Stimulated activated CD4-positive, alpha-beta T cell treated with anti-CD3 and anti-CD28 coated beads, Interleukin-12 subunit alpha, Interleukin-12 subunit beta, amount 100 ng/mL, for 24 hours (primary cell): ENCODE measurements at places on chromosomes 12 and 14.
A peak's percentile ranks its signal among the peaks of the same experiment; 100 is the strongest.

DNA sequence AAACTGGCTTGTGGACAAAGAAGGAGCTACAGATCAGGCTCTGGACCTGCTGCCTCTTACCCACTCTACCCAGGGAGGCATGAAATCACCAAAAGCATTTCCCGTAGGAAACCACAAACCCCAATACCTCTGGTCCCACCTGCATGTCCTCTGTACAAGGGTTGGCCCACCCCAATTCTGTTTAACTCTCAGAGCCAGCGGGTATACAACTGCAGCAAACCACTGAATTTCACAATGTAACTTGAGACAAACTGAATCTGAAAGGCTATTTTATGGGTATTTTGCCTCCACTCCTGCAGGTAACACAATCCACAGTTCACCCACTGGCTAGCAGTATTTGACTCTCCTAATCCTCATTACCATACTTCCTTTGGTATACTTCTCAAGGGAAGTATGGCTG lies 16.5 kb downstream of the SIX1 start:
- DNase-seq, result no peak

- DNase-seq, result no peak
These were observed 4.5 kb upstream of the HOXC4 start for GRCh38 chr12:54049108-54049507.

- no peak for DNase-seq
These were observed 770.7 kb downstream of the BCL11B start for GRCh38 chr14:98501335-98501734.

GRCh38 chr14:91113829-91114078 lies at the start of gene DGLUCY:
TSS of gene DGLUCY (plus strand) at chr14:91114073. CDS start at chr14:91160295, 46,222 bp downstream.
- peak; percentile 47 for DNase-seq

DNA sequence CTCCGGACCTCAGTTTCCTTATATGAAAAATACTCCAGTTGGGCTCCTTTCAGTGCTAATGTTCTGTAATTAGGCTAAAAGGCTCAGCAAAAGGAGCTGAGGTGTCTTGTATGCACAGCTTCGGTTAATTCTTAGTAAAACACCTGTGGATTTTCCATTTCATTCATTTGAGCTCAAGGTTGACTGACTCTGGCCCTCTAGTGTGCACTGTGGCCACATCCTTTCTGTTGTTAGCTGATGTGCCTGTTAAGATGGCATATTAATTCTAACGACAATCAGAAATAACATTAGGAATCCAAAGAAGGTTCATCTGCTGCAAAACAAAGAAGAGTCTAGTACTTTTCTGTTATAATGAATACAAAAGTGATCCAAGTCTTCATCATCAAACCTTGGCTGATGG lies 45.6 kb downstream of the UNC79 start:
- DNase-seq, result no peak

- no peak for DNase-seq
These were observed 134.4 kb upstream of the GRIP1 start for GRCh38 chr12:66813137-66813892.

DNA sequence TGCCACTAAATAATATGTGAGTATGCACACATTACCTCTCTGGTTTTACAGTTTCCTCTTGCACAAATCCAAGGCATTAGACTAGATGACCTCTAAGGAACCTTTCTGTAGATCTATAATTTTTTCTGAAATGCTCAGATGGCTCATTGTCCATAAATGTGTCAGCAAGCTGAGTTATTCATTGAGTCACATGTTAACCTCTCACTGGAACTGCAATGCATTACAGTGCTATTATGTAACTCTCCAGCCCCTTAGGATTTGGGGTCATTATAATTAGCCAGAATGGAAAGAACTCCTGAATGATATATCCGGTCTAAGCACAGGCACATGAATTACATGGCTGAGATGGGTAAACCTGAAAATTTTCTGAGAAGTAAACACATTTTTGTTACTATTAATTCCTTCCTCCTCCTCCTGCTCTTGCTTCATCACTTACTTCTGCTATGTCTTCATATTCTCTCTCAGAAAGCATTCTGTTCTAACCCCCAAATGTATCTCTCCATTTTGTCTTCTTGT lies 20.3 kb upstream of the DRAM1 start:
- no peak for DNase-seq

DNA sequence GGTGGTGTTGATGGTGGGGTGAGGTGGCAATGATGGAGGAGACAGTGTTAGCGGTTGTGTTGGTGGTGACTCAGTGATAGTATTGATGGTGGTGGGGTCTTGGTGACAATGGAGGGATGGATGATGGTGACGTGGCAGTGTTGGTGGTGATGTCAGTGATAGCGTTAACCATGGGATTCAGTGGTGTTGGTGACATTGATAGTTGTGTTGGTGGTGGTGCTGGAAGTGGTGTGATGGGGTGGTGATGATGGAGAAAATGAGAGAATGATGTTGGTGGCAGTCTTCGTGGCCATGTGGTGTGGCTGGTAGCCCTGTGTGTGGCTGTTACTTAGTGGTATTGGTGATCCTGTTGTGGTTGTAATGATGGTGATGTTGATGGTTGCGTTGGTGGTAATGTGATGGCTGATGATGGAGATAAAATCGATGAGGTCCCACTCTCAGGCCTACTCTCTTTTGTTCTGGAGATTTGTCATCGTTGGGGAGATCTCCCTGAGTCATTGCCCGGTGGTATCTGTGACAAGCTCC lies 2.6 kb downstream of the DTX1 start:
- DNase-seq, result no peak

DNA sequence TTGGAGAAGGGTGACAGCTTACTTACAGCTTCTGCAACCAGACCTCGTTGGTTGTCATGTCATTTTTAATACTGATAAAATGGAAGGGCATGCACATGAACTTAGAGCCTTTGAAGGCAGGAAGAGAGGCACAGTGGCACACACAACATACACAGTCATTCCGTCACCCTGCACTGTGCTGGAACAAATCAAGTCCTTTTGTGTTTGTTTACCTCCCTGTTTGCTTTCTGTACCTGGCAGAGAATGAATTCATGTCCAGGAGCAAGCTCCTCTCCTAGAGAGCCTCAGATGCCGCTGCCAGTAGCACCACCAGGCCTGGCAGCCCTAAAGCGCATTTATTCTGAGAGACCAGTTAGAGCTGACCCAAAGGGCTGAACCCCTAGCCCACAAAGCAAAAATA lies 460.3 kb downstream of the EGLN3 start:
- no peak for DNase-seq

- DNase-seq, result no peak
These were observed 141.1 kb downstream of the HMGA2 start for GRCh38 chr12:65965358-65965757.

GRCh38 chr12:13204428-13204827 lies 7.9 kb downstream of the EMP1 start:
- DNase-seq, result no peak

GRCh38 chr14:24690492-24690891 lies 56.5 kb upstream of the GZMB start:
- no peak for DNase-seq

GRCh38 chr14:32104803-32105202 lies 27.7 kb downstream of the ARHGAP5 start:
- no peak for DNase-seq

GRCh38 chr14:70879448-70879847 lies 27.8 kb upstream of the PCNX1 start:
- DNase-seq, result no peak

DNA sequence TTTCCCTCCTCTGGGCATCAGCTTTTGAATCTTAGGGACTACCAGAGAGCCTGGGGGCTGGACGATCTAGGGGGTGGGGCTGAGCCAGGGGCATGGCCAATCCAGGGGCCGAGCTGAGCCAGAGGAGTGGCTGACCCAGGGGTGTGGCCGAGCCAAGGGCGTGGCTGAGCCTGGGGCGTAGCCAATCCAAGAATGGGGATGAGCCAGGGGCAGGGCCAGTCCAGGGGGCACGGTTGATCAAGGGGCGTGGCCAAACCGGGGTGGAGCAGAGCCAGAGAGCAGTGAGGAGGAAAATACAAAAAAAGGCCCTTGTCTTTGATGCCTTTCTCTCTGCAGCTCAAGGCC lies 219.3 kb upstream of the NOS1 start:
- DNase-seq, result no peak

GRCh38 chr14:105328678-105329390 lies 14.3 kb downstream of the PACS2 start:
- no peak for DNase-seq

GRCh38 chr12:102964872-102965271 lies 7.4 kb downstream of the ASCL1 start:
- DNase-seq, result peak; percentile 15

GRCh38 chr12:115571446-115571845 lies 706.0 kb downstream of the MED13L start:
- no peak for DNase-seq

DNA sequence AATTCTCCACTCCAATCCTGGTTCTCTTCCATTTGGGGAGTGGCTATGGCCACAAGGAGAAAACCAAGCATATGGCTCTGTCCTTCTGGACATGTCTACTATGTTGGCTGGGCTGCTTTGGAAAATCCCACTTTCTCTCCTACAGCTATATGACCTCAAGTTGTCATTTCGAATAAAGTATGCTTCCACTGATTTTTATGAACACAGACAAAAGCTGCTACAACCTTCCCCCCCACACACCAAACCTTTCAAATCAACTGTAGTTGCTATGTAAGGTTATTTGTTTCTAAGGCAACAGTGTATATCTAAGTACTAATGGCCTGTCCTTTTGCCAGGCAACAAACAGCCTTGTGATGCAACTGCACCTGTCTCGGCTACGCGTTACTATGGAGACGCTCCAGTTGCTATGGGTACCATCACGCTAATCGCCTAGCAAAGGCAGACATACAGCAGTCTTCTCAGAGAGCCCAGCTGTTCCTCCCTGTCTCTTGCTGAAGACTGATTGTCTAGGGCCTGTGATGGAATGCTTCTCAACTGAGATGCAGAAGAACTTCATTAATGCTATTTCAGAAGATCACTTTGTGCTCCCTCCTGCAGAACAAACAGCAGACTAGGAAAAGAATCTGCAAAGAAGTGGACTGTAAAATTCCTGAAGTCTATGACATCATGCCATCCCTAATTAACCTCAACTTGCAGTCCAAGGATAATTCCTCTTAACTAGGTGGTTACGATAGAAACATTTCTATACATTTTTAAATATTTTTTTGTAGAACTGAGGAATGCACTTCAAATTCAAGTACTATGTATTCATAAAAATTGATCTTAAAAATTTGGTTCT lies 67.6 kb downstream of the FOXN3 start:
- DNase-seq, result no peak

- no peak for DNase-seq
These were observed 50.8 kb upstream of the HOXC13 start for GRCh38 chr12:53887881-53888280.

GRCh38 chr12:180445-180844 lies 33.5 kb downstream of the SLC6A12 start:
- DNase-seq, result no peak

DNA sequence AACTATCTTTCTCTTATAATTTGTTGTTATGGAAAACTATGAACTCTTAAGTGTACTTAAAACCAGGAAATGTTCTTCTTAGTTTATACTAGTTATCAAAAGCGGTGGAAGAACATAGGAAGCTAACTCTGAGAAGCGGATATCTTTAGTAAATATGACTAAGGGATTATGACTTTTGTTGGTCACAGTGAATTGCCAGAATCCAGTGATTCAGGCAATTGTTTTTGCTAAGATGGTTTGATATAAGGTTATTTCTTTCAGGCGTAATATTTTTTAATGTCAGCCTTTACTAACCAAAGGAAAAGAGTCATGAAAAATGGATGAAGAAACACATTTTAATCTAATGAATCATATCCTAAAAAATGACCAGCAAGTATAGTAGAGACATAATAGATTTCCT lies 473.5 kb downstream of the FOXG1 start:
- DNase-seq, result no peak

DNA sequence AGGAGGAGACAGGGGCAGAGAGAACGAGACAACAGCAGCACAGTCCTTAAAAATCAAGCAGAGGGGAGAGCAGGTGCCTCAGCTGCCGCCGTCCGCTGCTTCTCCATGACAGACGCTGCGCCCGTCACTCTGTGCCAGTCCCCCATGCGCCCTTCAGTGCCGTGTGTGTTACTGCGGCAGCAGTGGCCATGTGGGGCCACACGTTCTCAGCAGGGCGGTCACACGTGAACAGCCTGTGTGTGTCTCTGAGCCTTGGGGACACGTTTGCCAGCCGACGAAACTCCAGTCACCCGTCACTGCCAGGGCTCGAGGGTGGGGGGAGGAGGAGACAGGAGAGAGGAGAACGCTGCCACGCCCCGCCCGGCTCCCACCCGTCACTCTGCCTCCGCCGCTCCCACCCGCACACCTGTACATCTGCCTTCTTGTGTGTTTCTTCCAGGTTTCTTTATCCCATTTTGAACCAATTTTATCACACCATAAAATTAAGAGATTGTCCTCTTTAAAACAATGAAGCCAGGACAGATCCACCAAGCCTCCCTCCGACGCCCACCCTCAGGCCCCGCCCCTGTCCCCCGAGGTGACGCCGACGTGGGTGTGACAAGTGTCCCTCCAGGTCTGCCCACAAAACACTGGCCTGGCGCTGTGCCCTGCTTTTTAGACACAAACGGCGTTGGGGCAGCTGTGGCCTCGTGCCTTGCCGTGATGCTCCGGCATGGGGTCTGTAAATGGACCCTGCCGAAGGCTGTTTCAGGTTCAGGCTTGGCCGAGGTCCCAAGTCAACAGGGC lies 58.2 kb downstream of the GALNT9 start:
- DNase-seq, result no peak

DNA sequence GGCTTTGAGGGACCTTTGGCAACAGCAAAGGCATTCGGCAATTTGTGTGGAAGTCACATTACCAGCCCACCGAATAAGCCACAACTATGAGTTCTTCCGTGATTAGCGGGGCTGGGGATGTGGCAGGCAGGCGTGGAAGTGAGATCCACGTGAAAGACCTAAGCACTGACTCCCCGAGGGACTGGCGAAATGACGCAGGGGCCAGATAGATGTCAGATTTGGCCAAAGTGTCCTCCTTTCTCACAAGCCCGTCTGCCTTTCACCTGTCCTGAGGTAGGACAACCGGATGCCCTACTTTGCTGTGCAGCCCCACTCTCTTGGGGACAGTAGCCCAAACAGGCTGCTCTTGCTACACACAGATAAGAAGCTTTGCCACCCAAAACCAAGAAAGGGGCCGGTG lies 54.5 kb downstream of the DPF3 start:
- DNase-seq, result no peak

DNA sequence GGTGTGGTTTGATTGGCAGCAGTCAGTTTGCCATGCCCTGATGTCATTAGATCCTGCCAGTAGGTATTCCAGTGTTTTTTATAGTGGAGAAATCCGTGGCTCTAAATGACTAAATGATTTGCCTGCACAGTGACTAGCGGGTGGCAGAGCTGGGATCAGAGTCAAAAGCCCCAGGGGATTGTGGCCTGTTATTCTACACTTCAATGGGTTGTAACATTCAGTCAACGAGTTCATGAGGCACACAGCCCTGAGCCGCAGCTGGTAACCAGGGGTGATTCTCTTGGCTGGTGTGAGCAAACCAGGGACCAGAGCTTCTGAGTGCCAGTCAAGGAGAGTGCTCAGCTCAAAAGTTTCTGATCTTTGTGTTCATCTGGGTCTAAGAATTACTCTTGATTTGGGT lies 1.8 kb downstream of the MYH6 start:
- DNase-seq, result no peak

GRCh38 chr12:58886474-58886873 lies 33.8 kb downstream of the LRIG3 start:
- no peak for DNase-seq
